ENCODE measurements at places on chromosomes 12 and 14.

GRCh38 chr14:48349689-48350088 lies 674.3 kb upstream of the MDGA2 start:
- no peaks in the 10 kb centered on the region for H3K27me3 ChIP-seq
- no peak for DNase-seq
- H3K4me1 ChIP-seq, result peaks cover 3% of the 10 kb centered on the region
- no peak overlapping the region for H3K4me3 ChIP-seq

GRCh38 chr12:101642115-101643067 lies 47.6 kb downstream of the MYBPC1 start:
- no peak overlapping the region for H3K4me3 ChIP-seq
- H3K4me1 ChIP-seq, result peaks cover 9% of the 10 kb centered on the region
- no peaks in the 10 kb centered on the region for H3K27me3 ChIP-seq
- no peak overlapping the region for H3K27ac ChIP-seq
- DNase-seq, result peak; percentile 73
- no peaks in the 10 kb centered on the region for H3K36me3 ChIP-seq

GRCh38 chr12:29797565-29798355 lies 14.0 kb upstream of the TMTC1 start:
- H3K4me3 ChIP-seq, result no peak overlapping the region
- no peak overlapping the region for H3K27ac ChIP-seq
- no peak for DNase-seq
- H3K4me1 ChIP-seq, result no peaks in the 10 kb centered on the region
- H3K36me3 ChIP-seq, result no peaks in the 10 kb centered on the region

GRCh38 chr12:86275356-86275755 lies 19.2 kb upstream of the MGAT4C start:
- no peaks in the 10 kb centered on the region for H3K36me3 ChIP-seq
- H3K27me3 ChIP-seq, result no peaks in the 10 kb centered on the region
- DNase-seq, result no peak
- H3K4me3 ChIP-seq, result no peak overlapping the region
- no peaks in the 10 kb centered on the region for H3K4me1 ChIP-seq
- H3K27ac ChIP-seq, result no peak overlapping the region

GRCh38 chr12:7075518-7075917 lies 15.0 kb downstream of the C1S start:
- no peaks in the 10 kb centered on the region for H3K27me3 ChIP-seq
- no peaks in the 10 kb centered on the region for H3K36me3 ChIP-seq
- H3K4me1 ChIP-seq, result peaks cover 5% of the 10 kb centered on the region

- no peak for DNase-seq
- no peak overlapping the region for H3K4me3 ChIP-seq
- H3K27me3 ChIP-seq, result no peaks in the 10 kb centered on the region
Measured at GRCh38 chr14:59428581-59429012, 36.6 kb downstream of the GPR135 start.

GRCh38 chr12:13219320-13219719 lies 22.8 kb downstream of the EMP1 start:
- H3K27ac ChIP-seq, result no peak overlapping the region
- H3K27me3 ChIP-seq, result no peaks in the 10 kb centered on the region
- H3K36me3 ChIP-seq, result no peaks in the 10 kb centered on the region
- no peak for DNase-seq
- peaks cover 3% of the 10 kb centered on the region for H3K4me1 ChIP-seq
- H3K4me3 ChIP-seq, result no peak overlapping the region

DNA sequence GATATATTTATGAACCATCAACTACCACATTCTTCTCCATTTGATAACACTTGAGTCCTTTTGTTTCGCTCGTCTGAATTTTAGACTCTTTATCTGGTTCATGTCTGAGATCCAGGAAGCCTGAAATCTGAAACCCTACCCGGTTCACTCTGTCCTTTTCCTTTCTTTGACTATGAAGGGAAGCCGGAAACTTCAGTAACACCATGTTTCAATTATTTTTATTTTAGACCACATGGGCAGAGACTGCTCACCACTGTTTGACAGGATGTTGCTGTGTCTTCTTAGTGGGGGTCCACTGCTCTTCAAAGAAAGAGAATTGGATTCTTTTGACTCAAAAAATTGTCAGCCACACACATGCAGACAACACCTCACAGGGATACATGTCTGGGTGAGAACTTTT lies 331.9 kb upstream of the FLRT2 start:
- no peaks in the 10 kb centered on the region for H3K36me3 ChIP-seq
- H3K27ac ChIP-seq, result no peak overlapping the region
- no peak overlapping the region for H3K4me3 ChIP-seq
- DNase-seq, result no peak

DNA sequence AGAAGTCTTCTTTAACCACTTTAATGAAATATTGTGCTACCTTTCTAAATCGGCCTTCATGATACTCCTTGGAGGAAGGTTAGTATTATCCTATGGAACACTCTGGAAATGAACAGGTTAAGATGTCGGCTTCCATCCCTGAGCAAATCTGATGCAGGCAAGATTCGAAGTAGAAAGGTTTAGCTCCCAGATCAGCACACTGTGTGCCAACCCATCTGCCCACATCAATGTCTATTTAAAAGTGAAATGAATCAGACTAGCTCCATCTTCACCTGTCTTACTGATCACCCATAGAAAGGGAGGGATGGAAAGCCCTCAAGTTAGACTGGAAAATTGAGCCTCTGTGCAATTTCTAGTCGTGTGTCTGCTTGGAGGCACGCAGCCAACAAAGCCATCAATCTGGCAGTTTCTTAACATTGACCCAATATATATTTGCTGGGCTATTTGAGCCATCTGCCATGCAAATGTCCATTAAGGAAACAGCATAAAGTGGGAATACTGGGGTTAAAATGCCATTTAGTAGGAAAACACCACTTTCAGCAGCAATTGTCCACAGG lies 506.1 kb downstream of the RMST start:
- no peak for DNase-seq
- H3K36me3 ChIP-seq, result no peaks in the 10 kb centered on the region
- no peak overlapping the region for H3K4me3 ChIP-seq
- no peaks in the 10 kb centered on the region for H3K4me1 ChIP-seq

- no peaks in the 10 kb centered on the region for H3K4me1 ChIP-seq
- H3K27me3 ChIP-seq, result no peaks in the 10 kb centered on the region
- H3K36me3 ChIP-seq, result no peaks in the 10 kb centered on the region
- H3K27ac ChIP-seq, result no peak overlapping the region
Measured at GRCh38 chr12:1844661-1845409, 24.5 kb downstream of the LRTM2 start.

- no peaks in the 10 kb centered on the region for H3K27me3 ChIP-seq
- H3K27ac ChIP-seq, result peak overlapping the region; percentile 54
- H3K36me3 ChIP-seq, result no peaks in the 10 kb centered on the region
Measured at GRCh38 chr12:109721276-109721675, 7.7 kb downstream of the FAM222A start.

- no peak overlapping the region for H3K4me3 ChIP-seq
- no peak overlapping the region for H3K27ac ChIP-seq
- no peak for DNase-seq
Measured at GRCh38 chr12:113887906-113888305, 78.2 kb downstream of the RBM19 start.

DNA sequence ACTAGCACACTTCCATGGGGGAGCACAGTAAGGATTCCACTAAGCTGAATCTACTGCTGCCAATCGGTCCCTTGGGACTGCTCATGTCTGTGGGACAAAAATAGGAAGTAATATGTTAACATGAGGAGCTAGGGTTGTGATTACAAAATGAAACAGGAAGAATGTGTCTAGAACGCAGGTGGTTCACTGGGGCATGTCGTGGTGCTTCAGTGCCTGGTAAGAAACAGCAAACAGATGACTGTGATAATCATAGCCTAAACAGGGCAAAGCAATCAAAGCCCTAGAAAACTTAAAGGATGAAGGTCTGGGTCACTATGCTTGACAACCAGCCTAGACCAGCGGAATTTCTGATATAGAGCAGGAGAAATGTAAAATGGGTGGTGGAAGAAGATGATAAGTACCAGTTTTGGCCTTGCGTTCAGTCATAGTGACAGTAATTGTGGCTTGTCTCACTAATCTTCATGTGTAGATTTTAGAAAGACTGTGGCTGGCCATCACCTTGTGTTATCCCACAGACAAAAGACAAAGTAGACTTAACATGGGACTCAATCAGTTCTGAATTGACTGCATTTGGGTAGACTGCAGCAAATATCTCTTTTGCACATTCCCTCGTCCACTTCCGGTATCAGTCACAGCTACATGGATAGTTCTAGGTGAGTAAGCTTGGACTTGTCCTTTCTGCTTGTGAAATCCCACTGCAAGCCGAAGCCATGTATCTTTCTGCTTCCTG lies 51.4 kb downstream of the WASHC3 start:
- no peak overlapping the region for H3K27ac ChIP-seq
- H3K27me3 ChIP-seq, result no peaks in the 10 kb centered on the region
- H3K36me3 ChIP-seq, result no peaks in the 10 kb centered on the region
- DNase-seq, result no peak
- no peak overlapping the region for H3K4me3 ChIP-seq

DNA sequence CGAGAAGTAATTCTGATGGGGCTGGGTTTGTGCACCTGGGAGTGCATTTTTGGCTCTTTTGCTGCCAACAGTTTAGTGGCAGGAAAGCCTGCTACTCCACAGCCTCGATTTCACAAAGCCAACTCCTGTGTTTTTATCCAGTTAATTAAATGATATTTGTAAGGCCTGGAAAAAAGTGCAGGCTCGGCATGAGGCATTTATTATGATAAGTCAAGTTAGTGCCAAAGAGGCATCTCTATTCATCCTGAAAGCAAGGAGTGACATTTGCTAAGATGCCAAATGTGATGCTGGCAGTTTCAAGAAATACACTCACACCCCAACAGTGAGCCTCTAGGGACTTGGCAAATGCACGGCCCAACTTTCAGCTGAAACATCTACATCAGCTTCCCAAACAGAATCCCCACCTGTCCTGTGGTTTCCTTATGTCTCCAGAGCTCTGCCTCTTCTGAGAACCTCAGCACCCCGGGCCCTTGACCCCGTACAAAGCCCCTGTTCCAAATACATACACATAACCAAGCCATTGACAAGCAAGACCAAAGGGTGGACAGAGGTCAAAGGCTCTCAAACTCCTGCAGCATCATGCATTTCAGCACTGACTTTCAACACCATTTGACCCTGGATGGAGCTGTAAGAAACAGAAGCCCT lies 955.1 kb upstream of the TMEM132C start:
- no peaks in the 10 kb centered on the region for H3K27me3 ChIP-seq
- H3K4me3 ChIP-seq, result no peak overlapping the region
- H3K4me1 ChIP-seq, result no peaks in the 10 kb centered on the region
- DNase-seq, result no peak
- H3K27ac ChIP-seq, result no peak overlapping the region

GRCh38 chr12:52647601-52648000 lies 4.4 kb downstream of the KRT2 start:
- H3K4me3 ChIP-seq, result no peak overlapping the region
- no peak overlapping the region for H3K27ac ChIP-seq
- DNase-seq, result no peak
- no peaks in the 10 kb centered on the region for H3K36me3 ChIP-seq
- H3K27me3 ChIP-seq, result no peaks in the 10 kb centered on the region

GRCh38 chr12:22088886-22089285 lies 42.9 kb downstream of the CMAS start:
- no peaks in the 10 kb centered on the region for H3K27me3 ChIP-seq
- H3K27ac ChIP-seq, result no peak overlapping the region
- no peaks in the 10 kb centered on the region for H3K36me3 ChIP-seq
- no peak for DNase-seq

DNA sequence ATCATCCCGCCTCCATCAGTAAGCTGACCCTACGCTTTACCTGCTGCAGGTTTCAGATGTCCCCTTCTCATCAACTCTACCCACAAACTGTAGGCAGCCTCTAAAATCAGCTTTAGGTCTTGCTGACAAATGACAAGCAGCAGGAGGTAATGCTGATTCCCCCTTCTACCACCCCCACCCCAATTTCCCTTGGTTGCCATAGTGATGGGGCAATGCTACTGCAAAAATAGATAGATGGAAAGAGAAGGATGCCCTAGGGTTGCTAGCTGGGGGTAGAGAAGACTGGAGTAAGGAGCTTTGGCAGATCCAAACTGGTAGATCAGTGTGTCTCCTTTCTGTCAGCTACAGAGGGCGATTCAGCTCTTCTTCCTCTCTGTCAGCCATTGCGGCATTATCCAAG lies 19.8 kb upstream of the PDE1B start:
- no peaks in the 10 kb centered on the region for H3K36me3 ChIP-seq
- DNase-seq, result no peak
- no peak overlapping the region for H3K4me3 ChIP-seq
- no peaks in the 10 kb centered on the region for H3K4me1 ChIP-seq
- no peak overlapping the region for H3K27ac ChIP-seq

DNA sequence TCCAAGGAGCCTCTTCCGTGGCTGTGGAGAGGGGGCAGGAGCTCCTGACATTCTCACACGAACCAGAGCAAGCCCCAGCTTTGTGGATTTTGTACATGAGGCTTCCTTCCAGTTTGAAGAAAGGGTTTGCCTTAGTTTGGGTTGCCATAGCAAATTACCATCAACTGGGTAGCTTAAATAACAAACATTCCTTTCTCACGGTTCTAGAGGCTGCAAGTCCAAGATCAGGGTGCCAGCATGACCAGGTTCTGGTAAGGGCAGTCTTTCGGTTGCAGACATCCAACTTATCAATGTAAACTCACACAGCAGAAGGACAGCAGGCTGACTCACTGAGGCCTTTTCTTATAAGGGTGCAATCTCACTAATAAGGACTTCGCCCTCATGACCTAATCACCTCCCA lies 25.9 kb upstream of the STAB2 start:
- DNase-seq, result no peak
- no peaks in the 10 kb centered on the region for H3K4me1 ChIP-seq
- no peaks in the 10 kb centered on the region for H3K27me3 ChIP-seq
- no peak overlapping the region for H3K4me3 ChIP-seq
